Activated naive CD4-positive, alpha-beta T cell (primary cell): ENCODE measurements at places on chromosomes 13 and 19.

DNA sequence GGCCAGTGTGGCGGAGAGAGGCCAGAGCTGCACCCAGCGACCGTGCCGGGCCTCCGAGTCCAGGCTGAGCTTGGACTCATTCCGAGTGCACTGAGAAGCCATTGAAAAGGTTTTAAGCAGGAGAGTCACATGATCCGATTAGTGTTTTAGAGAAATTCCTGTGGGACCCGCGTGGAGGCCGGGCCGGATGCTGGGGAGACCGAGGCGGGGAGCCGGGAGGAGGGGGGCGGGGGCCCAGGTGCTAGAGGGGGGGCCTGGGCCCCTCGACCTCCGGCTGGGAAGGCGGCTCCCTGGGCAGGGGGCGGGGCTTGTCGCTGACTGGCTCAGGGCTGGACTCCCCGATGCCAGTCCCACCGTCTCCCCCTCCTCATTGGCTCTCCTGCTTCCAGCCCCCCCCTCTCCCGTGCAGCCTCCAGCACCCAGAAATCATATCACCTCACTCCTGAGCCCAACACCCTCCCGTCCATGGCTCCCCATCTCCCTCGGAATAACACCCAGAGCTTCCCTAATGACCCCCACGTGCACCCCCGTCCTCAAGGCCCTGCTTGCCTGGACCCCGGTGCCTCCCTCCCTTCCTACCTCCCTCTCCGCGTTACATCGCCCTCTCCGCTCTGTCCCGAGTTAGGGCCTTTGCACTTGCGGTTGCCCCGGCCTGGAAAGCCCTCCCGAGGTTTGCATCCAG is 5.2 kb upstream of the ZNF579 start:
- DNase-seq: peak; percentile 21

DNA sequence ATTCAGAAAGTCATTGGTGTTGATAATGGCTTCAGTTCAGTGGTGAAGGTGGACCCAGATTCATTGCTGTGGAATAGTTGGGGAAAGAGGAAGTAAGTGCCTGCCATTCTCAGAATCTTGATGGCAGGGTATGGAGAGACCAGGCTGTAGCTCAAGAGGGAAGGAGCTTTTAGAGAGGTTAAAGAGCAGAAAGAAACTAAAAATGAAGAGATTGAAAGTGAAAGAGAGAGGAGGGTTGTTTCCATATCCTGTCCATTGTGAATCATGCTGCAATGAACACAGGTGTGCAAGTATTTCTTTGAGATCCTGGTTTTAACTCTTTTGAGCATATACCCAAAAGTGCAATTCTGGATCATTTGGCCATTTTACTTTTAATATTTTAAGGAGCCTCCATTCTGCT is 12.5 kb downstream of the GJB6 start:
- no peak for DNase-seq

DNA sequence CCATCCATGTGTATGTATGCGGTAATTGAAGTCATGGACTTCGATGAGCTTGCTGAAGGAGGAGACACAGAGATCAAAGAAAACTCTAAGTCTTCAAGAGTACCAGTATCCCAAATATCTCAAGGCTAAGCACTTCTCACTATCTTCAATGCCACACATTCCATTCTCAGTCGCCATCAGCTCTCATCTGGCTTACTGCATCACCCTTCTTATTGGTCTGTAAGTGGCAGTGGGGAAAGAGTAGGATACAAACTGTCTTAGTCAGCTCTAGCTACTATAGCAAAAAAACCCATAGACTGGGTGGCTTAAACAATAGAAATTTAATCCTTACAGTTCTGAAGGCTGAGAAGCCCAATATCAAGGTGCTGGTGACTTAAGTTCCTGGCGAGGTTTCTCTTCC is 218.7 kb downstream of the POSTN start:
- no peak for DNase-seq

- no peak for DNase-seq
These were observed 474.9 kb upstream of the MIR17HG start for GRCh38 chr13:90872491-90873025.

- no peak for DNase-seq
These were observed 5.3 kb downstream of the SHD start for GRCh38 chr19:4284176-4284958.

GRCh38 chr13:85806553-85807175 is 7.4 kb upstream of the SLITRK6 start:
- DNase-seq: no peak

DNA sequence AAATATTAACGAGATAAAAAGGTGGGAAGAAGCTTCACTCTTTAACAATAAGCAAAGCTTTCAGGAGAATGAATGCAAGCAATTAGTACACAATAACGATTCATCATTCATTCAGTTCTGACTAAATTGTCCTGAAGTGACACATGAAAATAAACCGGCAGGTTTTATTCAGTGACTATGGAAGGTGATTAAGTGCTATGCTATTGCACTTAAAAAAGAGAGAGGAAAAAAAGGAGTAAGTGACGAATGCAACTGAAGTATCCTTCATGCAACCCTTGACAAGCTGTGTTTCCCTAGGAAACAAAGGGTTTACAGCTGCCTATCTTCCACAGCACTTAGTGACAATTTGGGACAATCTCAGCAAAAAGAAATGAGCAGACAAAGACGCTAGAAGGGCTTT is 1.4 kb downstream of the LIG4 start:
- DNase-seq: no peak

GRCh38 chr13:45055902-45056648 is 64.2 kb upstream of the GTF2F2 start:
- no peak for DNase-seq
